ENCODE measurements at places on chromosomes 3 and 15. TPM values are rescaled to one million over a fixed set of nuclear protein-coding genes. Genes with fewer than 3 reads are reported as not detected.

- H3K36me3 ChIP-seq, result peaks cover 9% of the 10 kb centered on the region
- DNase-seq, result no peak
- no peak overlapping the region for H3K27ac ChIP-seq
- no peak overlapping the region for H3K4me3 ChIP-seq
- H3K4me1 ChIP-seq, result peaks cover 4% of the 10 kb centered on the region
These were observed 4.1 kb upstream of the HDAC11 start for GRCh38 chr3:13475871-13476590.

The GOLGA6L4 gene
- total RNA-seq, result 2.0 TPM

DNA sequence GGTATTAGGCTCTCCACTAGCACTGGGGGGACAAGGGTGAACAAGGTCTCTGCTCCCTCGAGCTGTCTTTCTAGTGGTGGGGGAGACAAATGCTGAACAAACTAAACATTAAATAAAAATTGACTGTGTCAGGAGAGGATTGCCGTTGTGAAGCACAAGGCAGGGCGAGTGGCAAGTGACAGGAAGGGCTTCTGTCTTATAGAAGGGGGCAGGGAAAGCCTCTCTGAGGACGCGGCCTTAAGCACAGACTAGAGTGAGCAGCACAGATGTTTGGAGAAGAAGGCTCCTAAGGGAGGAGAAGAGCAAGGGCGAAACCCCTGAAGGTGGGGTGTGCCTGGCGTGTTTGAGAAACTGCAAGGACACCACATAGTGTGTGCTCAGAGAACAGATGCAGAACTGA lies 50.9 kb upstream of the ATP2B2 start:
- no peaks in the 10 kb centered on the region for H3K36me3 ChIP-seq
- no peaks in the 10 kb centered on the region for H3K4me1 ChIP-seq
- no peak for DNase-seq
- H3K4me3 ChIP-seq, result no peak overlapping the region

GRCh38 chr3:44682182-44682896 lies 30.1 kb upstream of the ZNF502 start:
- no peak overlapping the region for H3K4me3 ChIP-seq
- no peaks in the 10 kb centered on the region for H3K27me3 ChIP-seq
- H3K4me1 ChIP-seq, result no peaks in the 10 kb centered on the region
- no peak overlapping the region for H3K27ac ChIP-seq

- H3K4me1 ChIP-seq, result no peaks in the 10 kb centered on the region
- peaks cover 62% of the 10 kb centered on the region for H3K27me3 ChIP-seq
- no peaks in the 10 kb centered on the region for H3K36me3 ChIP-seq
- no peak overlapping the region for H3K27ac ChIP-seq
- H3K4me3 ChIP-seq, result no peak overlapping the region
- DNase-seq, result no peak
These were observed 211.5 kb upstream of the ICE2 start for GRCh38 chr15:60690350-60690961.

DNA sequence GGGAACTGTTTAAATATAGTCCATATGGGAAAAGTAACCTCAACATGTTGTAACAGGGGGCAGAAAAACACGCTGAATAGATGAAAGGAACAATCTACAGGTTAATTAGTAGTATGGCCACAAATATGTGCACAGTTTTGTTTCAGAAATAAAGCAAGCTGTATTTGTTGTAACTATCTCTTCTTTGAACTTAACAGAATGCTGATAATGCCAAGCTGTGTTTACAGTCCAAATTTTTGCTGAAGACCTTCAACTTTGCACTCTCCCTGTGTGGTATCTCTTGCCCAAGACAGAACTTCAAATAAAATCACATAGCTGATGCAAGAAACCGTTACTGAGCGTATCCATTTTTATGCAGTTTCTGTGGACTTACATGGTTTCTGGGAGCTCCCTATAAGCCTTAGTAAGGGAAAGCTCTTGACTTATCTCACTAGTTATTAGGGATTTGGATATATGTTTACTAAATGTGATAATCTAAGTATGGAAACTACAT lies 425.4 kb upstream of the TPRG1 start:
- no peak overlapping the region for H3K4me3 ChIP-seq
- no peak overlapping the region for H3K27ac ChIP-seq
- peaks cover 16% of the 10 kb centered on the region for H3K4me1 ChIP-seq
- H3K36me3 ChIP-seq, result no peaks in the 10 kb centered on the region
- H3K27me3 ChIP-seq, result no peaks in the 10 kb centered on the region
- DNase-seq, result no peak

DNA sequence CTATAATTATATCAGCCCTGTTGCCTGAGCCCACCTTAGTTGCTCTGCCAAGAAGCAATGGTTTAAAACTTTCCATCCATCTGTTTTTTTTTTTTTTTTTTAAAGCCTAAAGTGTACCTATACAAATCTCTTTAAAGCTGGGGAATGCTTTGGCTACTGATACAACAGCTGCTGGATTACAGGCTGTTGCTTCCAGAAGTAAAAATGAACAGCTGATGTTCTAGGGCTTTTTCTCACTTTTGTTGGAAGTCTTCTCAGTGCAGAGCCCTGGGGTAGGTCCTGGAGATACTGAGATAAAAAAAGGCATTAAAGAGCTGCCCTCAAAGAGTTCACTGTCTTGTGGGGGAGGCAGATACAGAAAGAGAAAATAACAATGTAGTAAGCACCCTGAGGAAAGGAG lies 218.1 kb downstream of the NLGN1 start:
- H3K27me3 ChIP-seq, result no peaks in the 10 kb centered on the region
- DNase-seq, result no peak
- H3K27ac ChIP-seq, result no peak overlapping the region
- no peak overlapping the region for H3K4me3 ChIP-seq
- no peaks in the 10 kb centered on the region for H3K36me3 ChIP-seq

GRCh38 chr3:108623504-108623903 lies 34.0 kb downstream of the DZIP3 start:
- no peaks in the 10 kb centered on the region for H3K36me3 ChIP-seq
- H3K4me1 ChIP-seq, result peaks cover 7% of the 10 kb centered on the region
- no peak for DNase-seq
- no peak overlapping the region for H3K4me3 ChIP-seq
- no peak overlapping the region for H3K27ac ChIP-seq
- H3K27me3 ChIP-seq, result no peaks in the 10 kb centered on the region

DNA sequence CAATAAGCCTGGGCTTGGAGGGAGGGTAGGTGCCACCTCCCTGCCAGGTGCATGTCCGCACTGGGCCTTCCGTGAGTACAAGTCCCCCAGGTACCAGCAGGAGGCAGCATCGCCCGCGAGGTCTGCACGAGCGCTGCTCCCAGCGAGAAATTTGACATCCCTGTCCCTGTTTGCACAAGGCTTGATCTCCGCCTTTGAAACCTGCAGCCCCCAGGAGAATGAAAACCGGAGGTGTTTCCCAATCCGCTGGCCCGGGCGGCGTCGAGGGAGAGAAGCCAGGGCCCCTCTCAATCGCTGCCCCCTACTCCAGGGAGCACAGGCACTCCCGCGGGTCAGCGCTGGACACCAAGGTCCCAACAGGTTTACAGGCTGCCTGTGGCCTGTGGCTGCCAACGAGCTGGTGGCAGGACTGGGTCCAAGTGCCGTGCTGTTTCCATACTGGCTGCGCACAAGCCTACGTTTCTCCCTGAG lies 961 bp downstream of the HAPLN3 start:
- H3K4me3 ChIP-seq, result peak overlapping the region; percentile 52
- H3K4me1 ChIP-seq, result peaks cover 16% of the 10 kb centered on the region
- no peak overlapping the region for H3K27ac ChIP-seq
- peaks cover 12% of the 10 kb centered on the region for H3K27me3 ChIP-seq
- peaks cover 7% of the 10 kb centered on the region for H3K36me3 ChIP-seq
- peak; percentile 94 for DNase-seq

GRCh38 chr3:25945836-25946235 lies 155.9 kb downstream of the OXSM start:
- H3K4me3 ChIP-seq, result no peak overlapping the region
- DNase-seq, result no peak
- no peak overlapping the region for H3K27ac ChIP-seq
- no peaks in the 10 kb centered on the region for H3K36me3 ChIP-seq

DNA sequence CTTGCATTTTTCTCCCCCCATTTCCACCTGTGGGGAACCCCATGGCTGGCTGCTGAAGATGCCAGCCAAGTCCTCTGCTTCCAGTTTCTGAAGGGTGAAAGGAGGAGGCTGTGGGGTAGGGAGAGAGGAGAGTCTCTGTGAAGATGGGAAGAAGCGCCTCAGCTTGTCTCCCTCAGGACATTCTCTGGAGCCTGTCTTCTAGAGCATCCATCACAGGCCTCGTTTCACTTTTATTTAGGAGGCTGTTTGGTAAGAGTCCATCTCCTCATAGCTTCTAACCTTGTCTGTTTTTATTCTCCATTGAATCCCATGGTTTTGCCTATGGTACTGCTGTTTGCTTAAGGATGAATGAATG lies 8.8 kb upstream of the LCTL start:
- H3K36me3 ChIP-seq, result no peaks in the 10 kb centered on the region
- H3K4me1 ChIP-seq, result no peaks in the 10 kb centered on the region
- H3K4me3 ChIP-seq, result no peak overlapping the region

The CLDN16 gene
- total RNA-seq, result 4.8 TPM

The ADAMTS7 gene
- total RNA-seq, result 1.4 TPM

All from Calu3 (cell line).